ENCODE measurements at places on chromosomes 11 and 22.

GRCh38 chr11:47500121-47500520 lies 51.2 kb upstream of the RAPSN start:
- no peak for DNase-seq

GRCh38 chr22:41341990-41342389 lies 39.8 kb upstream of the TEF start:
- DNase-seq, result no peak

DNA sequence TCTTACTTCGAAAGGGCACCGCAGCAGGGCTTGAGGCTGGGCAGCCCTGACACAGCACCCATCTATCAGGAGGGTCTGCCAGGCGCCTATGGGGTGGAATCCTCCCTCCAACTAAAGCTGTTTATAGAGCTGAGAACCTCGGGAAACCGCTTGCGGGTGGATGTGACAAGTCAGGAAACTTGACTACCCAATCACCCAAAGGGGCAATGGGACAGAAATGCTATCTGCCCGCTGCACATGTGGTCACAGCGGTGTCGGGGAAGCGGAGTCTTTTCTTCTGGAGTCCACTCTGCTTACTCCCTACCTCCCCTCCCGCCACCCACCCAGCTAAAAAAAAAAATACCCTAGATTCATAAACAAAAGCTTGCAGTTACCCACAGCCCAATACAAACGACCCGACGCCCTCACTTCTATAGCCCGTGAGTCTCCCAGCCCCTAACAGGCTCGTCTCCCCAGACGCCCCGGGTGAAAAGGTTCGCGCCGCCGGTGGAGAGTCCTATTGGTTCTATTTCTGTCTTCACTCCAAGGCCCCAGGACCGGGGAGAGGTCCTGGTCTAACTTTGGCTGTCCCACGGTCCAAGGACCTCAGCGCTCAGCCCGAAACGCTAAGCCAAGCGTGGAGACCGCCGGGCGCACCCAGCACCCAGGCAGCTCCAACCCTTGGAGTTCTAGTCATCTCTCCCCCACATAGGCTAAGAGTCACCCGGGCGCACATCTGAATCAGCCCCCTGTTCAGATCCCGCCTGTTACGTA lies 1.4 kb downstream of the TRPC6 start:
- DNase-seq, result no peak

- DNase-seq, result no peak
These were observed 90.4 kb downstream of the ARHGAP20 start for GRCh38 chr11:110621826-110622225.

- no peak for DNase-seq
These were observed 450 bp upstream of the BCL2L13 start for GRCh38 chr22:17638182-17638431.

DNA sequence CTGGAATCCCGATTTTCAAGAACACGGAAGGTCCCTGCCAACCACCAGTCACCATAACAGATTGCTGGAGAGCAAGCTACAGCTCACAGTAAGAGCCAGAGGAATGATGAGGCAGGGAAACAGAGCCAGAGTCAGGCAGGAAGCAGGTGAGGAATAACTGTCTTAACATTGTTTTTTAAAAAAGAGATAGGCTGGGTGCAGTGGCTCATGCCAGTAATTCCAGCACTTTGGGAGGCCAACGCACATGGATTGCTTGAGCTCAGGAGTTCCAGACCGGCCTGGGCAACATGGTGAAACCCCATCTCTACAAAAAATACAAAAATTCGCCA lies 13.5 kb upstream of the CASTOR1 start:
- no peak for DNase-seq

DNA sequence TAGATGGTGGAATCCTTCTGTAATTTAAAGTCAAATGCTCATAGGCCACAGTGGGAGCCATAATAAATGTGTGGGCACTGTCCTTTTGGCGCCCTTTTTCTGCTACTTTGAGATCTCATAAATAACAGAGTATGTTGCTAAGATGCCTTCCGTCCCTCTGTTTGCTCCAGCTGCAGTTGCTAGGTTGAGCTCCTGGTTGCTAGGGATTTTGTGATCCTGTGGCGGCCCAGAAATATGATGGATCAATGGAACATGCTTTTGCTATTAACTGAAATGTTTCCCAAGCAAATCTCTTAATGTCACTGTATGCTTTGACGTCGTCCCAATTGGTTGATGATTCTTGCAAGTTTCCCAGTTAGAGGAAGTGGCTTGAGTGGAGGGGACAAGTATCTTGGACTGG lies 53.5 kb downstream of the MYO18B start:
- no peak for DNase-seq

DNA sequence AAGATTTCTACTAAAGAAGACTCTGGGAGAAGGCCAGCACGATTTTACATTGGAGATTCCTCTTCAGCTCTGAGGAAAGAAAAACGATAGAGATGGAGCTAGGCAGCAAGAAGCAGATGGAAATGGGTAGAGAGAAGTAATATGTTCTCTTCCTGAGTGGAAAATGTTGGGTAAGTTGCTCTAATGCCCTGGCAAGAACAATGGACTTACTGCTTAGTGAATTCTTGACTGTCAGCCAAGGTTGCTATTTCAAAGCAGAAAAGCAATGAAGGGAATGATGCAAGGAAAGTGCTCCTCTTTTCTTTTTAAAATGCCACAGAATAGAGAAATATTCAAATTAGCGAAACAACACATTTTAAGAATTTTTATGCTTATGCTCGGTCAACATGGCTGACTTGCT lies 38.4 kb upstream of the CWF19L2 start:
- DNase-seq, result no peak

DNA sequence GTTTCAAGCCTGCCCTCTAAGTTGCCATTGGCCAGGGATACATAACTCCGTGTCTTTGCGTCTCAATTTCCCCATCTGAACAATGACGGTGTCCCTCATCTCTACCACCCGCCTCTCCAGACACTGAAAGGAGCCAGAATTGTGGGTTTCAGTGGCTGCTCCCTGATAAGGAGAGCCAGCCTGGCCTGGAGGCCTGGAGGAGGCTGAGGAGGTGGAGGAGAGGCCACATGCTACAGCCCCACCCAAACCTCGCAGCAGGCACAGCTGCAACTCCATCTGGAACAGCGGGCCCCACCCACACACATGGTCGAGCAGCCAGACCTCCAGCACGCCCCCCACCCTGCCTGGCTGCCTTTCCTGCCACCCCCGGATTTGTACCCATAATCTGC lies 34.4 kb upstream of the CD82 start:
- DNase-seq, result no peak

DNA sequence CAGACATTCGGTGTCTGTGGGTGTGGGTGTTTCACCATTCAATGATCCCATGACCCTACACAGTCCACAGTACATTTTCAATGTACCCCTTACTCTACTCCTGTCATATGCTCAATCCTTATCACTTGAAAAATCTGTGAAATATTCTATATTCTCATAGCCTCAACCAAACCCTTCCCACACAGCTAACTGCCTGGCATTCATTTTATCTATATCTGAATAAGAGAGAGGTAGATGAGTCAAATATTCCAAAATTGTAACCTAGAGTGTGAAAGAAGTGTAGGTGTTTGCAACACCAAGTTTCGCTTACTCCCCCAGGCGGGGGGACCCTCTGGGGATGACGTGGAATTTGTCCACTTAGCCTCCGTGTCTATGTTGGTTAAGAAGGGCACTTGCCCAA lies 354.8 kb downstream of the ETS1 start:
- no peak for DNase-seq

DNA sequence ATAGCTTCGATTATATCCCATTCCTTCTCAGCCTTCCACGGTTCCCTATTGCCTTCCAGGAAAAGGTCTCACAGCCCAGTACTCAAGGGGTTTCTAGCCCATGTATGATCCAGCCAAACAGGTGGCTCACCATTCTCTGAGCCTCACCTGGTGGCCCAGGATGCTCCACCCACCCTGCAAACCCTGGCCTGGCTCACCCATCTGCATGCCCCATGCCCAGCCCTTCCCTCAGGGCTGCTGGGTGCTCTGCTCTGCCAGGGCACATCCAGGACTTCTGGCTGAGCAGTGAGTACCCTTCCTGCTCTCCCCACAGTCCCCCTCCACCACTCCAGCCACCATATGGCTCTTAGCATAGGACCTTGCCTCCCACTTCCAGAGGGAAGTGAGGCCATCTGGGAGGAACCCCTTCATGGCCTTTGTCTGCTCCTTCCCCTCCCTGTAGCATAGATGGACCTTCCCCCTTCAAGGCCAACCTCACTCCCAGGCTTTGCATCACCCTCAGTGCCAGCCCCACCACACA lies 5.8 kb upstream of the RCOR2 start:
- no peak for DNase-seq

DNA sequence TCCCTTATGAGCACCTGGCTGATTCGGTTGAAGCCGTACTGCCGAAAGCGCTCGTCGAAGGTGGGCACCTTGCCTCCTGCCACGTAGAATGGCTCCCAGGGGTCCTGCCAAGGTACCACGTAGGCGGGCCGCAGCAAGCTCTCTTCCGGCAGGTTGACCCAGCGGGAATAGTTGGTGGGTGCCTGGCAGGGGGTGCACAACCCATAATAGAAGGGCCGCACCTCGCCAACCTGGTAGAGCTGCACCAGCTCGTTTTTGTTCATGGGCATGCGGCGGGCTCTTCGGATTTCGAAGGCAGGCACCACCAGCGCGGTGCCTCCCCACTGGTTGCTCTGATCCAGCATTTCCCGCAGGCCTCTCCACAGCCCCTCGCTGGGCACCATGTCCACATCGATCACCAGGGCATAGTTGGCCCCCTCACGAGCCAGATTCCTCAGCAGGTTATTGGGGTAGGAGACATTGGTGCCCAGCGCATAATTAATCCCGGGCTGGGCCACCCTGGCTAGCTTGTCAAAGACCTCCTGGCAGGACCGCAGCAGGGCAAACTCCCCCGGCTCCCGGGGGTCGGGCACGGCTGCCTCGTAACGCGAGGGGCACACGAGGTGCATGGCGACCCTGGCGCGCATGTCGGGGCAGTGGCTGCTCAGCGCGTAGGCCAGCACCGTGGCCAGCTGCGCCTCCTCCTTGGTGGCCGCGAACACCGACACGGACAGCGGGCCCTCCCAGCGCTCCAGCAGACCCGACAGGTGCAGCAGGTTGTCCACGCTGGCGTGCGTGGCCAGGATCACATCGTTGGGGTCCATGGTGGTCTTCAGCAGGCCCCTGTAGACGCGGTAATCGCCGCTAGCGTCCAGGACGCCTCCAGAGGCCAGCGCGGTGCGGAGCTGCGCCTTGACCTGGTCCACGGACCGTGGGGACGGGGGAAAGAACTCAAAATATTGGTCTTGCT lies 679 bp downstream of the B4GAT1 start:
- no peak for DNase-seq

GRCh38 chr11:11740836-11741235 lies 100.9 kb upstream of the USP47 start:
- DNase-seq, result no peak

All from stimulated activated naive CD4-positive, alpha-beta T cell (primary cell).